ENCODE measurements at places on chromosomes 4 and X. TPM values are rescaled to one million over a fixed set of nuclear protein-coding genes. Genes with fewer than 3 reads are reported as not detected.

DOK7 gene
- total RNA-seq, result not detected

MAGEB16 gene
- not detected for total RNA-seq

UGT2A1 gene
- not detected for total RNA-seq

PLAC8 gene
- total RNA-seq, result 58.9 TPM

CDKL5 gene
- total RNA-seq, result 1.7 TPM

PRKG2 gene
- 0.66 TPM for total RNA-seq

FAM199X gene
- 9.6 TPM for total RNA-seq

NXF2B gene
- not detected for total RNA-seq

QDPR gene
- total RNA-seq, result 12.7 TPM

FGA gene
- total RNA-seq, result not detected

GCNA gene
- total RNA-seq, result 10.7 TPM

NUDT11 gene
- 1.5 TPM for total RNA-seq

ZNF141 gene
- 17.3 TPM for total RNA-seq

FOXR2 gene
- total RNA-seq, result not detected

Measured in activated T-helper 17 cell treated with anti-CD3 and anti-CD28 coated beads, Interleukin-2, amount 50 U/mL, for 72 hours (primary cell).